Left renal pelvis (tissue), 4 donors: ENCODE measurements at places on chromosomes 4 and X.

DNA sequence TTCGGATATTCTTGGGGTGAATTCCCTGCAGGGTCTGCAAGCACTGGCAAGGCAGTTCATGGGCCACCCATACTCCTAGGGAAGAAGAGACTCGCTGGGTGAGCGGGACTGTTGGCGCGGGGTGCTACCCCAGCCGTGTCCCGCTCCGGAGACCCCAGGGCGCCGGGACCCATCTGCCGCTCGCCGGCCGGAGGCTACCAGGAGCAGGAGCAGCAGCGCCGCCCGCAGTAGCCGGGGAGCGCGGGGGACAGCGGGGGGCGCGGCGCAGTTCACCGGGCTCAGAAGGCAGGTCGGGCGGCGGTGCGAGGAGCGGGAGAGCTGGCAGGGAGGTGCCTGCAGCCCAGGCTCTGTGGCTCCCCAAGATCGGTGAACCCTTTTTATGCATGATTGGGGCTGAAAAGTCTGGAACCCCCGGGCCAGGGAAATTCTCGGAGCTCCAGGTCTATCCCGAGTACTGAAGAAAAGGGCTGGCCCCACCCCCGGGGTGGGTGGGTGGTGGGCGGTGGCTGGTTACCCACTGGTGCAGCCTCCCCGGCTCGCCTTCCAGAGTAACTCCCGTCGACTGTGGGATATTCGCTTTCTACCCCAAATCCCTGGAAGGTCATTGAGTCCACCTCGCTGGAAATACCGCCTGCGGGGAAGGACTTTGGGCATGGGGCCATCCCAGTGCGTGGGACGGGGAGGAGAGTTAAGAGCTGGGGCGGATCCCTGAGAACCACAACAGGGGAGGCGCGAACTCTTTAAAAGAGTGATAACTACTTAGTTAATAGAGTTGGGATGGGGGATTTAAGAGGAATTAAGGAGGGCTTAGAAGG, 37.6 kb downstream of the PF4 start:
- no peak for DNase-seq

- DNase-seq = no peak
Measured at GRCh38 chrX:148270499-148270898, 229.9 kb upstream of the AFF2 start.

GRCh38 chr4:44425614-44426208, 22.9 kb downstream of the KCTD8 start:
- DNase-seq = no peak

- no peak for DNase-seq
Measured at GRCh38 chr4:13544606-13545393, 492 bp upstream of the NKX3-2 start.

- no peak for DNase-seq
Measured at GRCh38 chr4:53676402-53676871, 85.2 kb upstream of the LNX1 start.

GRCh38 chr4:55854129-55854528, 681 bp downstream of the EXOC1 start:
- no peak for DNase-seq

GRCh38 chr4:3314706-3315260, 22.0 kb downstream of the RGS12 start:
- no peak for DNase-seq

DNA sequence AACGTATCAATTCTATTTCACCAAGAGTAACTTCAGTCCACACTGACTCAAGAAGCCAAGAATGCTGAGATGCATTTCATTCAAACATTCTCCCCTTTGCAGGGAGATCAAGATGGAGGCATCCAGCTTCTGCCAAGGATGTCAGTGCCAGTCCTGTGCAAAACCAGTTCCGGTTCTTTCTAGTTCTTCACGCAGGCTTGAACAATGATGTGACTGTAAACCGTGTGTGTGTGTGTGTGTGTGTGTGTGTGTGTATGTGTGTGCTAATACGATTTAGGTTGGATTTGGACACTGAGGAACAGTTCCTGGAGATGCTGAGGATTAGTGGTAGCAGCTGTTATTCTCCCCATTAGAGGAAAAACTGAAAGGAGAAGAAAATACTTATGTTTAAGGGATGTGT, at the start of gene REELD1:
REELD1 (plus strand) TSS at position 301 of the 400 bp plus-strand sequence. CDS start 2,415 bp downstream, outside the sequence.
- DNase-seq = no peak
